ENCODE measurements at places on chromosomes 2 and 18. TPM values are rescaled to one million over a fixed set of nuclear protein-coding genes. Genes with fewer than 3 reads are reported as not detected.

DNA sequence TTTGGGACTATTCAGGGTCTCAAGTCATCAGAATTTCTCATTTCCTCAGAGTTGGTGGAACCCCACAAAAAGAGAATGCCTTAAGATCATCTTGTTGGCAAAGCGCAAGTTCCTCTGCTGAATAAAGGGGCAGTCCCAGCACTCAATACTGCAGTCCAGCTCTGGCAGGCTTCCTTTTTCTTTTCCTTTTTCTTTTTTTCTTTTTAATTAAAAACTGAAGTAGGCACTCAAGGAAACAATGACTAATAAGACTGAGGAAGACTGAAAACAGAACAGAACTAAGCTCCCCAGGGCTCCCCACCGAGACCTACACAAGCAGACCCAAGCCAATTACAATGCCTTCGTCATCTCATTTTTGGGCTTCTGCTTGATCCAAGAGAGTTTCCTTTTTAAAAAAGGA, 82.0 kb downstream of the STK39 start:
- no peak for DNase-seq

NIFK gene
- 25.9 TPM for total RNA-seq

DNA sequence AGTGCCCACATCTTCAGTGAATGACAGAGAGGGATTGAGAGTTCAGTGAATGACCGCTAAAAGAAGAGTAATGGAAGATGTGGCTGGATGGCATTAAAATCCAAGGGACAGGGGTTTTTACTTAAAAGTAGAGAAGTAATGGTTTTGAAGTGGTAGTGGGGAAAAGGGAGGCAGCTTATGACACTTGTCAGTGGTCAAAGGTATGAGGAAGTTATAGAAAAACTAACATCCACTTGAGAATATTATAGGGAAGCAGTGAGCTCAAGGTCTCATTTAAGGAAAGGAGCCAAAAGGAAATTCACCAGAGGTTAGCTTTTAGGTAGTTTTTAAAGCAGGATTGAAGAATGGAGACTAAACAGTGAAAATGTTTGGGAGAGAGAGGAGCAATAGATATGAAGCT, 24.3 kb downstream of the CDK15 start:
- no peak for DNase-seq

DNA sequence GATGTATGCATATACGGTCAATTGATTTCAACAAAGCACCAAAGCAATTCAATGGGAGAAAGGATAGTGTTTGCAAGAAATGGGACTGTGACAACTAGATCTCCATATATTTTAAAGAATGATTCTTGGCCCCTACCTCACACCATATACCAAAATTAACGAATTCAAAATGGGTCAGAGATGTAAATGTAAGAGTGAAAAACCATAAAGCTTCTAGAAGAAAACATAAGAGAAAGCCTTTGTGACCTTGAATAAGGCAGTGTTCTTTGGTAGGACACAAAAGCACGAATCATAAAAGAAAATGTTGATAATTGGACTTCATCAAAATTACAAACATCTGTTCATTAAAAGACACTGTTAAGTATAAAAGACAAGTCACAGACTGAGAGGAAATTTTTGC, 5.0 kb upstream of the PROC start:
- no peak for DNase-seq

- DNase-seq: peak; percentile 36
Observed at GRCh38 chr2:73984922-73985307, 205 bp downstream of the TET3 start.

- DNase-seq: peak; percentile 29
Observed at GRCh38 chr2:7725171-7725849, 808.1 kb downstream of the RNF144A start.
